CD4-positive, alpha-beta T cell treated with Interleukin-2 at 100 ng/mL for 4 hours (primary cell): ENCODE measurements at places on chromosomes 5 and 9.

DNA sequence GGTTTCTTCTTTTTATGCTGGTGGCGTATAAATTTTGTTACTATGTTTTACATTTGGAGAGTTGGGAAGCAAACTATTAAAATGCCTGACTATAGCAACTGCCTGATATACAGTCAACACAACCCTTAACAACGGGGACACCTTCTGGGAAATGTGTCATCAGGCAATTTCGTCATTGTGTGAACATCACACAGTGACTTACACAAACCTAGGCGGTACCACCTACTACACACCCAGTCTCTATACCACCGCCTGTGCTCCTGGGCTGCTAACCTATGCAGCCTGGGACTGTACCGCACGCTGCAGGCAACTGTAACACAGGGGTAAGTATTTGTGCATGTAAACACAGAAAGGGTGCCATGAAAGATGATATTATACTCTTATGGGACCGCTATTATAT lies 1.3 kb upstream of the CDHR2 start:
- peak; percentile 75 for DNase-seq

- DNase-seq = no peak
Measured at GRCh38 chr9:5876026-5876425, 14.7 kb upstream of the MLANA start.

GRCh38 chr9:79387101-79387835 lies 184.5 kb upstream of the TLE4 start:
- no peak for DNase-seq

- no peak for DNase-seq
Measured at GRCh38 chr5:122984425-122984824, 52.1 kb downstream of the PPIC start.

DNA sequence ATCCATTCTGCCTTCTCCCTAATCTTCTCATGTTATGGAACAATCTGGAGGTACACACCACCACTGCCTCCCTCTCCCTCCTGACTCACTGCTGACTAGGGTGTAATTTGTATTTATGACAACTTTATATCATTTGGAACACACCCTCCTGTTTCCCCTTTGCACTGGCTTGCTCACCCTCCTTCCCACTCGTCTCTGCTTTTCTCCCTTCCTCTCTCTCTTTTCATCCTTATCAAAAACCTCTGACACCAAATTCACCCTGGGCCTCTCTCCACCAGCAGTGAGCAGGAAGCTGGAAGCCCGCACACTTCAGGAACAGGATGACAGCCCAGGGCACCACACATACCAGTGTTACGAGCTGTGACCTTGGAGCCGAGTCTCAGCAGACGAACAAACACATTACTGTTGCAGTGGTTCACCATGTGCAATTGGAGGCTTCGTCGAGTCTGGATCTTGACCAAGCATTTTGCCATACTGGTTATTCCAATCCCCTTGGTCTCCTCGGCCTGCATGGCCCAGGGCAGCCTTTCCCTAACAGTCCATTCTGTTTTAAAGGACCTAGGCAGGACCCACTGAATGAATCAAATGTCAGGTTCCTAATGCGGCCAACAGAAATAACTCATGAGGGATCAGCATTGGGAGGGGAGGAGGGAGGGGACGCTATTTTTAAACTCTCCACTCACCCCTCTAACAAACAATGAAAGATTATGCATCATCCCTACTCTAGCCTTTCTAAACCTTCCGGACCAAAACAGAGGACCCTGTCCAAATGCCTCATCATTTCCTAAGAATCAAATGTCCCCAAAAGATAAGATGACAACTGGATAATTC lies 203.9 kb upstream of the RASEF start:
- no peak for DNase-seq

- DNase-seq = no peak
Measured at GRCh38 chr5:133895979-133896845, 72.2 kb downstream of the C5orf15 start.

DNA sequence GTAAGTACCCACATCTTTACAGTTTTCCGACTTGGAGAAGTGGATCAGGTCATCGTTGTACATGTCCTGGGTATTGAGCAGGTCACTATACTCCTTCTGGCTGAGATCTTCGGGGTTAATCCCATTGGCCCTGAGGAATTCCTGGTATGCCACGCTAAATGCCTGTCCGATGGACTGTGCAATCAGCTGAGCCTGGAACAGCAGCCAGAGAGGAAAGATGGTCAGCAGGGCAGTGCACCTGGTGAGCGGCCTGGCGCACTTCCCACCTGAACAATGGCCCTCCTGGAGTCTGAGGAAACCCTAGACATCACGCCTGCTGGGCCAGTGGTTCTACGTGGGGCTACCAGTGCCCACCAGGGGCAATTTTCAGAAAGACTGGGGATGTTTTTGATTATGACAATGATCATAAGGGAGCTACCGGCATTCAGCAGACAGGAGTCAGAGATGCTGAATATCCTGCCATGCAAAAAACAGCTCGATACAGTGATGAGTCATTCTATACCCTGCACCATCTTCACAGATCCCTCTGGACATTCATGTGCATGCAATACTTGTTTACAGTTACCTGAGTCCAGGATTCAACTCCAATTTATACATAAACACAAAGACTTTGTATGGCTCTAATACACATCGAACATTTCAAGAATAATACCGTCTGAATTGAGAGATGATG lies 127.2 kb downstream of the ENTREP1 start:
- DNase-seq = no peak

DNA sequence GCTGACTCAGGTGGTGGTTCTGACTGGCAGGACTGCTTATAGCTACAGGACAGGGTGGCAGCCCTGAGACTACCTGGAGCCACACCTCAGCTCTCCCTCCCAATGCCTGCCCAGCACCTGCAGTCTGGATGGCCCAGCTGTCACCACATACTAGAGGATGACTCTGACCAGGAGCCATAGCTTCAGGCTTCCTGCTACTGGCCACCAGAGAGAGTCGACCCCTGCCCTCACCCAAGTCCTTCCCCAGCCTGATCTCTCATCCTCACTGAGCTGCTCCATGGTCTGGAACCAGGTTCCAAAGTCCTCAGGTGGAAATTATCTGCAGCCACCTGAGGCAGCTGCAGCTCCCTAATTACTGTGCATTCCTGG lies 25.6 kb upstream of the TDRD7 start:
- DNase-seq = no peak

DNA sequence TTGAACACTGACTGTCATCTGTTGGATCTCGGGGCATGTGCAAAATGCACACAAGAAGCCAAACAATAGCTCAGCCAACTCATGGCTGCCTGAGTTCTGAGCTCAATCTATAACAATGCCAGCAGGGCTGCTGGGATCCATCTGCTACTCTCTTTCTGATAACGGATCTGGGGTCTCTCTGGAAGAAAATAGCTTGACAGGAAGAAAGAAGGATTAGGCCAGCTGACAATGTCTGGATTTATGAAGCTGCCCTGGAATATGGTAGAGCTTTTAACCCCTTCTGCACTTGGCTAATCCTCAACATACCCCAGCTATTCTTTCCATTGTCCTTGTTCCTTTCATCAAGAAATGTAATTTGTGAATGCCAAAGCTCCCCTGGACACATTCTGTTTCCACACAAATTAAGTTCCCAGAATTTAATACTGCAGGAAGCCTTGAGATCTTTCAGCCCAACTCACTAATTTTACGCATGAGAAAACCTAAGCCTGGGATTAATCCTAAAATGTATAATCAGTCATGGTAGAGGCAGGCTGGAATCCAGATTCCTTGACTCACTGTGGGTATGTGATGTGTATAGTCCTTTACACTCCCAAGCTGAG lies 62.7 kb upstream of the PCA3 start:
- DNase-seq = no peak

- DNase-seq = no peak
Measured at GRCh38 chr9:33524306-33524947, 376 bp downstream of the ANKRD18B start.

DNA sequence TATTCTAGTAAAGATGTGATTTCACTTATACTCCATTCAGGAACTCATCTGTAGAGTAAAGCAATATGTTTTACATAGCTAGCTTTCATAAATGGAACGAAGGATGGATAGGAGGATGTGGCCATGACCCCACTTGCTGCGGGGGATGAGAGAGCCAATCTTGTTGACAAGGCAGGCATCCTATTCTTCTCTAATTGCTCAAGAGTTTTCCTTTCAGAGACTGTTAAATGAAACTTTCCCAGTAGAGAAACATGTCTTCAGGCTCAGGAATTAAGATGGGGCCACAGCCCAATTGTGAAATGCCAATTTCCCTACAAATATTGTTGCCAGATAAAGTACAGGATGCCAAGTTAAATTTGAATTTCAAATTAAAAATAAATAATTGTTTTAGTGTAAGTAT lies 196.2 kb upstream of the TUT7 start:
- DNase-seq = no peak

DNA sequence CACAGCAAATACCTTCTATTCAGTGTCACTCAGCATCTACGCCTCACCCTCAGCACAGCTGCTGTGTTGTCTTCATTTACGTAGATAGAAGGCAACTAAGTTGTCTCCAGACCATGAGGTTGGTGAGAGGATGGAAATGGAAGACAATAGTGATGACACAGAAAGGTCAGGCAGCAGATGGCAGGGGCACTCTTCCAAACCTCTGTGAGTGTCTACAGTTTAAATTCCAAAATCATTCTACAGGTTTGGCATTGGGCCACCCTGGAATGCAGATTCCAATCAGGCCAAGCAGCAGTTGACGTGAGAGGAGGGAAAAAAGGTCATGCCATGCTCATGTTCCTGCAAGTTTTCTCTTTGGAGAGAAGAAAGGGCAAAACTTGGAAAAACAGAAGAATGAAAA lies 68.7 kb upstream of the ADAMTSL1 start:
- DNase-seq = no peak

DNA sequence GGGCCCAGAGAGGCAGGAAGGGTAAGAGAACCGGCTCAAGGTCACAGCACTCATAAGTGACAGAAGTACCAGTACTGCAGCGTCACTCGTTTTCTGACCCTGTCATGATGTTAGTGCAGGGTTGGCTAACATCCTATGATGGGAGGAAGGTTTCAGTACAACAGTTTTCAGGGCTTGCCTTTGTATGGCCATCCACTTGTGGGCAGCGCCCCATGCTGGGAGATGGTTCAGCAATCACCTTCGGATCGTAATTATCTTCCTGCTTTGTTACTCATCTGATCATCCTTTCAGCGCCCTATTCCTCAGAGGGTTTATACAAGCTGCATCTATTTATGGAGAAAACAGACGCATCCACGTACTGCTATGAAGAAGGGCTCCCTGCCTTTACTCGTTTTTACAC lies 2.4 kb downstream of the MAP1B start:
- no peak for DNase-seq

DNA sequence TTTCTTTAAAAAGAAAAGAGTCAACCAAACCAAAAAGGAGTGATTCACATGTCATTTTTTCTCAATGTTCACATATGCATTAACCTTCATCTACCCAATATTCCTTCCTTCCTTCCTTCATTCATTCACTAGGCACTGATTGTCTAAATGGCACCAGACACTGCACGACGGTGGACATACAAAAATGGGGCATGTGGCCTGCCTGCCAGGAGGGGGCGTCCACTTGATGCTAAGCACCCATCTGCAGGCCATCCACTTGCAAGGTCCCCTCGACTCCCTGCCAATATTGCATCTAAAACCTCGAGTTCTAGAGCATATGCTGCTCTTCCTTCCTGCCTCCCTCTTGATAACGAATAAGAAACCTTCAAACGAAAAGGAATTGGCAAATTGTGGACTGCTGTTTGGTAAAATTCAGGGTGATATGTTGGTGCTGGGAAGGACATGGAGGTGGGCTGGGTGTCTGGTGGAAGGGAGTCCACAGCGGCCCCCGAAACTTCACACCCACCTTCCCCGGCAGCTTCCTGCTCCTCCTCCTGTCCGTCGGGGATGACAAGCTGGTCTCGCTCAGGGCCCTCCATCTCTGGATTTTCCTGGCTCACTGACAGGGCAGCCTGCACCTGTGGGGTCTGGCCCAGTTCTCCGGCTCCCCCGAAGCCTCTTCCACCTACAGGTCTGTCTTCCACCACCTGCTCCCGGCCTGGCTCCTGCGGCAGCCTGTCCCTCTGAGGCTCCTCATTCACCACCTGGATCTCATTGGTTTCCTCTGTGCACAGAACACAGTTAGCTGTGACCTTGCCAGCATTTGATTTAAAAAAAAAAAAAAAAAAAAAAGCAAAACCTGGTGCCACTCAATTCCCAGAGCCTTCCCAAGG lies 64.3 kb downstream of the GOLM1 start:
- no peak for DNase-seq

GRCh38 chr9:100505564-100506159 lies 32.7 kb downstream of the TMEFF1 start:
- peak; percentile 51 for DNase-seq

DNA sequence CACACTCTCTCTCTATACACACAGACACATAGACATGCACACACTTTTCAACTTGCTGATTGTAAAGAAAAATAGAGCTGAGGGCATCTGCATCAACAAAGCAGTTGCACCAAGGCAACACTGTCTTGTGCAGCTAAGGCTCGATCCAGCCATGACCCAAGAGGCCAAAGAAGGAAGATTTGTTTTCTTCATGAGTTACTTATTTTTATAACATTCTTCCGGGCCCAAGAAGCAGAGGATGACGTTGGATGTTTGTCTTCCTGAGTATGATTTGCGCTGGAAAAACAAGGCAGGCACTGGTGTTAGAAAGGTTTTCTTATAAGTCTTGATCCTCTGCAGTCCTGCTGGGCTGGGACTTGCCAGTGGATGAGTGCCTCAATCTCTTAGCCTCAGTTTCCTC lies 344.1 kb downstream of the ADAMTS6 start:
- no peak for DNase-seq

- no peak for DNase-seq
Measured at GRCh38 chr5:33465120-33465519, 24.4 kb downstream of the TARS1 start.

GRCh38 chr9:93295031-93295430 lies 111.1 kb downstream of the WNK2 start:
- no peak for DNase-seq

DNA sequence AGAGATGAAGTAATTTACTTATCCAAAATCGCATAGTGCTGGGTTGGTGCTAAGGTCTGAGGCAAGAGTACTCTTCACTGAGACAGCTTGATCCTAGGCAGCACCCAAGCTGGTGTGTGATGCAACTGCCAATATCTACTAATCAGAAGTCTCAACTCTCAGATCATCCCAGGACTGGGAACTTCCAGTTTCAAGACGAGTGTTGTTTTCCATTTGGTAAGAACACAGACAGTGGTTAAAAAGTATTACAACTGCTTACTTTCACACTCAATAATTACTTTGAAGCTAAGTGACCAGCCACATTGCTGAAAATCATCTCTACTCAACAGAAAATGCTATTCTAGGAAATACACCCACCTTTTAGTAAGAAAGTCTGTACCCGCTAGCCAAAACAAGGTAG lies 45.3 kb downstream of the FBXW11 start:
- DNase-seq = no peak

DNA sequence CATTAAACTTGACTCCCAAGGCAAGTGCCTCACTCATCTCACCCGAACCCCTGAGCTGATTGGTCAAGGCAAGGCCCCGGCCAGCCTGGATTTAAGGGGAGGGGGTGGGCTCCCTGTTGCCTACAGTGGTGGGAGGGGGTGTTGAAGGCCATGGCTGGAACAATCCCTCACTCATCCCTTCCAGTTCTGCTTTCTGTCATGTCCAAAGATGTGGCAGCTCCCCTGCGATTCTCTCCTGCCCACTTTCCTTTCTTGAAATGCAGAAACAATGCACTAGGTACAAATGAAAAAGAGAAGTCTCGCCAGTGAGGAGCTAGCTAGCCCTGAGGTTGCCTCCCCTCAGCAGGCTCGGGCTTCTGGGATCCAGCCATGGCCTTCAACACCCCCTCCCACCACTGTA lies 240.9 kb downstream of the SYK start:
- DNase-seq = no peak
